ENCODE measurements at places on chromosomes 1 and 21.

DNA sequence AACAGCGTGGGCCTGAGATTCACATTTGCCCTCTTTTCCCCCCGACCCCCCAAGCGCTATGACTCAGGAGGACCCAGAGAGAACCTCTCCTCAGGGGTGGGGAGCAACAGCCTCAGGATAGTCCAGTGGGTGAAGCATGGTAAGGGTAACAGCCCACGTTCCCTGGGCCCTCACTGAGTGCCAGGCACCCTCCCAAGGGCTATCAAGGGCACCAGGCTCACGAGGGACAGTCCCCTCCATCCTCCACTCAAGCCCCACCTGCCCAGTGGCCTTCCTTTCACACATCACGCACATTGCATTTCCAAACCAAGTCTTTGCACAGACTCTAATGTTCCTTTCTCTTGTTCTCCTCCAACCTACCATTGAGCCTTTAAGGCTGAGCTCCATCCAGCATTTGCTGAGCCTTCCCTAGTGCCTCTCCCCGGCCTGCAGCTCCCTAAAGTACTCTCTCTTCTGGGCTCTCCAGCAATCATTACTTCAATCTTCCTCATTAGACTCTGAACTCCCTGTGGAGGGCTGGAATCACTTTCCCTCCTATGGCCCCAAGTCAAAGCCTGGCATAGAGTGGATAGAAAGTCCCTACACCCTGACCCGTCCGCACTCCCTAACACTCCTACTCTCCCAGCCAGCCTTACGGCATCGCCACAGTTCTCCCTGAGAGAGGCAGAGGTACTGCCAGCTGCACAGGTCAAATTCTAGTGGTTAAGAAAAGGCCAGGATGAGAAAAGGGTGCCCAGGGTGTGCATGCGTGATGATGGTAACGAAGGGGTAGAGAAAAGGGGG lies 1.0 kb downstream of the AKR7A2 start:
- DNase-seq: no peak

GRCh38 chr1:37561133-37562132 lies 4.7 kb downstream of the DNALI1 start:
- no peak for DNase-seq

GRCh38 chr1:110021285-110021684 lies 13.1 kb upstream of the STRIP1 start:
- no peak for DNase-seq

GRCh38 chr1:20634594-20635084 lies 1.4 kb downstream of the PINK1 start:
- peak; percentile 28 for DNase-seq

- DNase-seq: no peak
These were observed 59.1 kb downstream of the SLC19A1 start for GRCh38 chr21:45482899-45483821.

DNA sequence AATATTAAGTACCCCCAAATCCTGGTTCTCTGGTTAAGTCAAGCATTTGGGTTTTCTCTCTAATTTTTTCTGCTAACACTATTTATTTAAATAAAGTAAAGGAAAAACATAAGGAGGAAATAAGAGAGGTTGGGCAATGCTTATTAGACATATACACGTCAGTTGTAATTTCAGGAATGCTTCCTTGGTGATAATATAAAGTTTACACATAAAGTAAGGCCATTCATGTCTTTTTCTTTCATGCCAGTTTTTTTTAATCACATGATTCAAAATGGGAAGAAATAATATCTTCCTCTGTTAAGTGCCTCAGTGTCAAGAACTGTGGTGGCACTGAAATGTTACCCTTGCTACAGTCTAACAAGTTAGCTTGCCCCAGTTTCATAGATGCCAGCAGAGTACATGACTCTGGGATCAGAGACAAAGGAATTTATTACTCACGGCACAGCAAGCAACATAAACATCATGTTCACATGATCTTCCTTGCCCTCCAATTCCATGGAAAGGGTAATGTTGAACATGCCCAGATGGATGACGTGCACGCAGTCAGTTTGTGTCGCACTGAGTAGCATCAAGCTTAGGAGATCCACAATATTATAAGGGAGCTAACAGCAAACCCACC lies 184.9 kb downstream of the PLA2G4A start:
- no peak for DNase-seq

DNA sequence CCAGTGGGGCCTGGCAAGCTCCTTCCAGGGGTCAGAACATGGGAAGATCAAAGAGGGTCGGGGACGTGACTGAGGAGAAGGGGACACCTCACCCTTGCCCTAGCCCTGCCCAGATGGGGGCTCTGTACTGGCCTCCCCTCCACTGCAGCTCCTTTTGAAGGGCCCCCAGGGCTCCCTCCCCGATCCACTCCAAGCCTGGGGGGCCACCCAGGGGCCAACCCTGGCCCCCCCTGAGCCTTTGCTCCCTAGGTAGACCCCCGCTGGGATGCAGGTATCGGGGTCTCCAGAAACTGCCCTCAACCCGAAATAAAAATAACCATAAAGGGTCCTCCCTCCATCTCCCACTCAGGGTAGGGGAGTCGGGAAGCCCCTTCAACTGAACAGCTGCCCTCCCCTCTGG lies 37.4 kb upstream of the FAM131C start:
- DNase-seq: no peak

DNA sequence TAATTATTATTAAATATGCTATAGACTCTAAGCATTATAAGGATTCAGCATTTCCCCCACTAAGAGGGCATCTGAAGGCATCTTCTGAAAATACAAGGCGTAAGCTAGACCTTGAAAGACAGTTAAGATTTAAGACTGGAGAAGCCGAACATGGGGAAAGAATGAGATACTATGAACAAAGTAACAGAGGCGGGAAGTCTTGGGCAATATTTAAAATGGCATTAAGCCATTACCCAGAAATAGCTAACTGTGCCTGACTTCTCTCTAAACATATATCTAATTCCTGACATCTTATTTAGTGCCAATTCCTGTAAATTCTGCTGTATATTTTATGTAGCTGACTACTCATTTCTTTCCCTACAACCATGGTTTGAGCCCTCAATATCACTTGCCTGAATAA lies 20.9 kb downstream of the DPH5 start:
- DNase-seq: no peak

DNA sequence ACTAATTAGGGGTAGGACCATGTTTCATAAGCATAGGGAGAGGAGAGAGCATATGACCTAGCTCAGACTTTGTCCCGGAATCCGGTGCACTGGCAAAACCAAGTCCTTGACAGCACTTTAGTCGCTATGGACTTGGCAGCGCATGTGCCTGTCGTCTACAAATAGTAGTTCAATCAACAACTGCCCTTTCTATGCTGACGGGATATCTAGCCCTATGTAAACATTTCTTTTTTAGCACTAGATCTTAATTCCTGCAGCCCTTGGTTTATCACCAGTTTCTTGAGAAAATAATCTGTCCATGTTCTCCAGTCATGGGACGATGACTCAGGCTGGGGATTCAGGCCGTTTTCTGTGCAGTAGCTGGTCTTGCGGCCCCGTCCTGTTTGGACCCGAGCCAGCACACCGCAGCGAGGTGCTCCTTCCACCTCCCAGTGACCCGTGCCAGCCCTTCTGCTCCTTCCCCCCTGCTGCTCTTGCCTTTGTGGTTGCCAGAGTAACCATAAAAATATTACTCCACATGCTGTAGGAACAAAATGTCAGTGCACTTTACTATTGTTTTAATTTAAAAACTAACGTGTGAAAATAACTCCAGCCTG lies 8.6 kb upstream of the MT1HL1 start:
- no peak for DNase-seq

DNA sequence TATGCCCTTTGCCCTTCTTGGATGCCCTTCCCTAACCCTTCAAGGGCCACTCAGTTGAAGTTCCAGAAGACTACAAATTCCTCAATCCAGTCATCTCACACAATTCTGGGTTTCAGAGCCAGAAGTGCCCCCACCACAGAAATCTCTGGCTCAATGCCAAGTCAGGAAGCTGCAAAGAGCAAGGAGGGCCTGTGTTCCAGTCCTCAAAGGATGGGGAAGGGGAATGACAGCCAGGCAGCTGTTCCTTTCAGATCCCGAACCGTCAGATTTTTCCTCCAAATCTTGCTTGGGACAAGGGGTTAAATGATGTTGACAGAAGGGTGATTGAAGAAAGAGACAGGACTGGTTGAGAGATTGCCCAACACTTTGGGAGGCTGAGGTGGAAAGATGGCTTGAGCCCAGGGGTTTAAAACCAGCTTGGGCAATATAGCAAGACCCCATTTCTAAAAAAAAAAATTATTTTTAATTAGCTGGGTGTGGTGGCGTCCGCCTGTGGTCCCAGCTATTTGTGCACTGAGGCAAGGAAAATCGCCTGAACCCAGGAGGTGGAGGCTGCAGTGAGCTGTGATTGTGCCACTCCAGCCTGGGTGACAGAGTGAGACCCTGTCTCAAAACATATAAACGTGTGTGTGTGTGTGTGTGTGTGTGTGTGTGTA lies 716 bp upstream of the HPDL start:
- no peak for DNase-seq

GRCh38 chr1:247487057-247487456 lies 29.2 kb upstream of the OR2B11 start:
- no peak for DNase-seq

GRCh38 chr1:8239306-8240023 lies 78.4 kb upstream of the SLC45A1 start:
- DNase-seq: no peak

- DNase-seq: peak; percentile 33
These were observed 3.5 kb upstream of the KRTAP27-1 start for GRCh38 chr21:30340714-30341573.

DNA sequence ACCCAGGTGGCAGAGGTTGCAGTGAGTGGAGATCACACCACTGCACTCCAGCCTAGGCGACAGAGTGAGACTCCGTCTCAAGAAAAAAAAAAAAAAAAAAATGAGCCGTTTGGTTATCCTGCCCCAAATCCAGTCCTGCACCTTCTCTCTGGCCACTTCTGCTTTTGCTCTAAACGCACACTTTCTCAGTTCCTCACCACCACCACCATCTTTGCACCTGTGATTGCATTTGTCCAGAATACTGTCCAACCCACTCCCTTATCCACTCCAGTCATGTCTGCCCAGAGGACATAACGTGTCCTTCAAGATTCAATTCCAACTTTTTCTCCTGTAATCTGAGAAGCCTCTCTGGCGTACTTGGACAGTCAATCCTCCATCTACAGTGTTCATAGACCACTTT lies 2.2 kb upstream of the NEK2 start:
- no peak for DNase-seq

GRCh38 chr1:169044296-169044695 lies 62.2 kb upstream of the ATP1B1 start:
- no peak for DNase-seq

- peak; percentile 72 for DNase-seq
These were observed 12.1 kb upstream of the NES start for GRCh38 chr1:156689035-156689952.

DNA sequence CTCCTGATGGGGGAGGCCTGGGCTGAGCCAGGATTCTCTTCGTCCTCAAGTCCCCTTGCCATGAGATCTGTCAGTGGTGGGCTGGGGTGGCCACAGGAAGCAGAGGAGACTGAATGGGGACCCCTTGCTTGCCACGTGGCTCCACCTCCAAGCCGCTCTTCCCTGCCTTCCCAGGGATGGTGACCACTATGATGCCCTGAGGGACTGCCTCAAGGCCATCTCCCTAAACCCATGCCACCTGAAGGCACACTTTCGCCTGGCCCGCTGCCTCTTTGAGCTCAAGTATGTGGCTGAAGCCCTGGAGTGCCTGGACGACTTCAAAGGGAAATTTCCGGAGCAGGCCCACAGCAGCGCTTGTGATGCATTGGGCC lies 20.9 kb upstream of the TMEM222 start:
- DNase-seq: no peak

DNA sequence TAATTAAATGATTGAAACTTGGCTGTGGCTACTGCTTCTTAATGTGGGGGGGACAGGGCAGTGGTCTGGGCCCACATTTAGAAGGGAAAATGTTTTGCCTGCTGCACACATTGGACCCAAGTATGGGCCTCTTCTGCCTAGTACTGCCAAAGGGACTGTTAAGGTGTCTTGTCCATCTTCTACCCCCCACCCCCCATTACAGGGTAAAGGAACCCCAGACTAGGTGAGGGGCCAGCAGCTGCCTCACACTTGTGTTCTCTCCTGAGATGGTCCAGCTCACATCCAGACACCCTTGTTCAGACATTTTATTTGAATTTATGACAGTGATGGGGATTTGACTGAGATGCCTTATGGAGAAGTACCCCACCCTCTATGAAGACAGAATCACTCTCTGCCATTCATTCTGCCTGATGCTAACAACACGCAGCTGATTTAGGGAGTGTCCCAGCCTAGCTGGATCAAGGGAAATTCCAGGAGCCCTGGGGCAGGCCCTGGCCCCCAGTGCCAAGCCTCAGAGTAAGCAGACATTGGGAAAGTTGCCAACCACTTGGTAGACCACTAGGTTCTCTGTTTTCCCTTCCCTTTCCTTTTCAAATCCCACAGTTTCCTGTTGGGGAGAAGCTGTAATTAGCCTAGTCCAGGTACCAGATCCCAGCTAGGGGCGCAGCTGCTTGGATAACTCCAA lies 42.1 kb downstream of the YARS1 start:
- DNase-seq: no peak

DNA sequence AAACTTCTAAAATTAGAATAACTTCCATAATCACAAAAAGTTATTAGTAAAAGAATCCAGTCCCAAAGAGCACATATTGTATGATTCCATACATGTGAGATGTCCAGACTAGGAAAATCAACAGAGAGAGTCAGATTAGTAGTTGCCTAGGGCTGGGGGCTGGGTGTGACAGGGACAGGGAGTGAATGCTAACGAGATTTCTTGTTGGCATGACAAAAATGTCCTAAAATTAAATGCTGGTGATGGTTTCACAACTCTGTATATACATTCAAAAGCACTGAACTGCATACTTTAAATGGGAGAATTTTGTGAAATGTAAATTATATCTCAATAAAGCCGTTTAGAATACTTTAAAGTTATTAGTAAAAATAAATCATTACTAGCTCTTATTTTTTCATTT lies 92.2 kb downstream of the SLC44A5 start:
- no peak for DNase-seq

DNA sequence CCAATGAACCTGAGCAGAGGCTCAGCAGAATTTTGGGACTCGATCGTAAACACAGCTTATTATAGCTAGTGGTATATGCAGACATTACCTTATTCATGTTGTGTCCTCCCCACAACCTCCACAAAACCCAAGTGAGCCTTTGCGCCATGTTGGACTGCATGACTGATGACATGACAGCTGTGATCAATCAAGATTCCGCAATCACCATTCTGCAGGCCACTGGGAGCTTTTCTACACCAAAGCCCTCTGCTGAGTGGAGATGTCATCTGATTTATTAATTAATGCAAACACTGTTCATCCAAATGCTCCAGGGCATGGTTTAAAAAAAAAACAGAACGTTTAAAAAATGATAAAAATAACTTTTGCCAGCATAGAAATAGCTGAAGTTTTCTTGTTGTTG lies 7.9 kb upstream of the SRP9 start:
- DNase-seq: no peak

- peak; percentile 76 for DNase-seq
These were observed 6.7 kb upstream of the FAM167B start for GRCh38 chr1:32240140-32240951.

- no peak for DNase-seq
These were observed 23.8 kb downstream of the HSD11B1 start for GRCh38 chr1:209728466-209728865.

- DNase-seq: no peak
These were observed 44.7 kb upstream of the COL24A1 start for GRCh38 chr1:86201311-86201710.
